Fibroblast of skin of abdomen (primary cell): ENCODE measurements at places on chromosomes 12 and 14.
A peak's percentile ranks its signal among the peaks of the same experiment; 100 is the strongest.

GRCh38 chr12:115984616-115985015, 292.9 kb downstream of the MED13L start:
- DNase-seq: no peak

- DNase-seq: no peak
These were observed 43.5 kb downstream of the C14orf132 start for GRCh38 chr14:96082420-96083300.

GRCh38 chr12:85833579-85833978, 2.6 kb downstream of the RASSF9 start:
- DNase-seq: no peak

DNA sequence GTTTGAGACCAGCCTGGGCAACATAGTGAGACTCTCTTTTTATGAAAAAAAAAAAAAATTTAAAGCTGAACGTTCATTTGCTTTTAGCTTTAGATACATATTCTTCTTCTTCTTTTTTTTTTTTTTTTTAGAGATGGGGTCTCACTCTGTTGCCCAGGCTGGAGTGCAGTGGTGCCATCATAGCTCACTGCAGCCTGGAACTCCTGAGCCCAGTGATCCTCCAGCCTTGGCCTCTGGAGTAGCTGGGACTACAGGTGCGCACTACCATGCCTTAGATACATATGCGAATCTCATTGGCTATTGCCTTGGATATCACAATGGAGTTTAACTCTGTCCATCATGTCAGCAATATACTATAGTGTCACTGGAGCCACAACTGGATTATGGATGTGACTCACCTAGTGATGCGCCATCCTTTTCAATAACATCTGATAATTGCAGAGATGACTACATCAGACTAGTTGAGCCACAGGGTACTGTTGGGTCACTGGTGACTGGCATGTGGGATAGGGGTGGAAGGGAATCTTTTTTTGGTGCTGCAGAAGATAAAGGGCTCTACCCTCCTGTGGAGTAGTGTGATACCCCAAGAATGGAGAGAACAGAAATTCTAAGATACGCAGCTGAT, 2.7 kb upstream of the ADIPOR2 start:
- no peak for DNase-seq

GRCh38 chr12:128137140-128137539, 129.8 kb upstream of the TMEM132C start:
- DNase-seq: no peak

- no peak for DNase-seq
These were observed 28.1 kb downstream of the TNFAIP2 start for GRCh38 chr14:103151270-103151945.

DNA sequence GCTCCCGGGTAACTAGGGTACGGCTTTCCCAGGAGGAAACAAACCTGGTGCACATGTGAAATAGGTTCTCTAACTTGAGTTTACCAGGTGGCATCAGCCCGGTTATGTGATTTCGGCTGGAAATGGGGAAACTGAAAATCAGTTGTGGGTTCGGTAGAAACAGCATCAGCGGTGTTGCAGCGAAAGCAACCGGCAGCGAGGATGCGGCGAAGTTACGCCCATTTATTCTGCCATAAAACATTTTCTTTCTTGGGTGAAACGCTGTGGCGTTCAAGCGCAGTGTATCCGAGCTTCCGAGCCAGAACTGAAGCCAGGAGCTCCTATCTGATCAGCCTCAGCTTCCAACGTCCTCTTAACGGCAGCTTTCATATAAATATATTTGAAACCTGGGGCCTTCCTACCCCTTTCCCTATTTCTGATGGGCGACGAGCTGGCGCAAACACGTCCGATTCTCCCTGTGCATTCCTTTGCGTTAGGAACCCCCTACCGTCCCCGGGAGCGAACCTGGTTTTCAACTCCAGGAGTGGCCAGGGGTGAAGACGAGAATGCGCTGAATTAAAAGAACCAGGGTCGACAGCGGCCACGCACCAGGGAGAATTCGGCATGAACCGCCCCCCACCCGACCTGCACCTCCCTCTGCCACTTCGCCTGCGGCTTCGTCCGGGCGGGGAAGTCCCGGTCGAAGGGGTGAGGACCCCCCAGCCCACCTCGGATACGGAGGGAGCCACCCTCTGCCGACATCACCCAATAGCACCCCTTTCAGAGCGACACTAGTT, 1.6 kb downstream of the DPF3 start:
- DNase-seq: no peak

GRCh38 chr14:69716478-69717187, 50.3 kb upstream of the SRSF5 start:
- DNase-seq: peak; percentile 90
